ENCODE measurements at places on chromosomes 2 and 18. TPM values are rescaled to one million over a fixed set of nuclear protein-coding genes. Genes with fewer than 3 reads are reported as not detected.

ARPC2 gene
- 862 TPM for polyA plus RNA-seq

DSC2 gene
- polyA plus RNA-seq: not detected

KCNK3 gene
- not detected for polyA plus RNA-seq

ACVR1C gene
- 0.23 TPM for polyA plus RNA-seq
